DMS153 (cell line): ENCODE measurements at places on chromosomes 5 and 9.

DNA sequence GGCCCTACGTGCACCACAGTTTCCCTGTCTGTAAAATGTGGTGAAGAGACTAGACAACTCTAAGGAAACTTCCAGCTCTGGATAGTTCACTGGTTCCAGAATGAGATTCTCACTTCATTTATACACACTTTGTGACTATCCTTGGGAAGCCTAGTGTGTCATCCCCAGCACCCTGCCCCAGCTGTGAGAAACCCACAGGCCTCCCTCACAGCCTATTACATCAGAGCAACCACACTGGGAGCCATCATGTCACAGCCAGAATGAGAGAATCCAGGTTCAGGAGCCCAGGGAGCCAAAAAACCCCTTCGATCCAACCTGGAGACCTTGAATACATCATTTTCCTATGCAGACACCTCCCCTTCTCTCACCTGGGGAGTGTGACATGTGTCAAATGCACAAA lies 21.0 kb upstream of the HAND1 start:
- no peak for DNase-seq

- DNase-seq: no peak
These were observed 66.1 kb downstream of the TRPM6 start for GRCh38 chr9:74821636-74822035.

DNA sequence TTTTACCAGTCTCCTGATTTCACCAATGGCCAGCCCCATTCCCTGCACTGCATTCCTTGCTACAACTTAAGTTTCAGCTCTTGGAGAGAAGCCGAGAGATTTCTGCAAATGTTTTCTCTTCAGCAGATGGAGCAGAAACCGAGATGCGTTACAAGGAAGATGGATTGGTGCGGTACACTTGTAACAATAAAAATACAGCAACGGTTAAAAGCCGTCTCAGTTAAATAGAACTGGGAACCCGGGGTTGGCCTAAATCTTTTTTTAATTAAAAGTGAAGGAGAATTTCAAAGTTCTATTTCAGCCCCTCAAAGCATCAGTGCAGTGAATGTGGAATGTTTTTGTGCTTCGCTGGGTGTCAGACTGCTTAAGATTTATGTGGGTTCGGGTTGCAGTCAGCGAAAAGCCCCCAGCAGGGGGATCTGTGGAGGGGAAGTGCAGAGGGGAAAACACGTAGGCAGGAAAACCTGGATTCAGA lies 19.8 kb downstream of the BRINP1 start:
- DNase-seq: no peak

DNA sequence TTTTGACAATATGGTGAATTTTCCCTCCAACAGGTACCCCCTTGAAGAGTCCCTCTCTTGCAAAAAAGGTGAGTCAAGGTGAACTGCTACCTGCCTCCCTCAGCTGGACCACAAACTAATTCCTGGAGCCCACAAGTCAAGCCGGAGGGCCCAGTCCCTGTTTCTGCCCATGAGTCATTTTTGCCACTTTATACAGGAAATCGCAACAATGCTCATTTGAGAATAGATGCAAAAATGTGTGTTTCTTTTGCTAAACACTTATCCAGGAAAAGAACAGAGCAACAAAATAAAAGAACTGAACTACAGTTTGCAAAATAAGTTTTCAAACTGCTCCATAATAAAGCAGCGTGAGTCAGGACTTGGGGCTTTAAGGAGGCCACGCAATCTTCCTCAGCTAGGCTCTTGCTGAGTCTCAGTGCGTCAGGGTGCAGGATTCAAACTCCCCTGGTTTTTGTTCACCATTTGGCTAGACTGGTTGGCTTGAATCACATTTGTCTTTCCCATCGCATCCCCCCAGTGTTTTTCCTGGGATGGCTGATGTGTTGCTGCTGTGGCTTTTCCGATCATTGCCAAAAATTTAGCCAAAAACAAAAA lies 102.7 kb downstream of the GOLPH3 start:
- DNase-seq: no peak

DNA sequence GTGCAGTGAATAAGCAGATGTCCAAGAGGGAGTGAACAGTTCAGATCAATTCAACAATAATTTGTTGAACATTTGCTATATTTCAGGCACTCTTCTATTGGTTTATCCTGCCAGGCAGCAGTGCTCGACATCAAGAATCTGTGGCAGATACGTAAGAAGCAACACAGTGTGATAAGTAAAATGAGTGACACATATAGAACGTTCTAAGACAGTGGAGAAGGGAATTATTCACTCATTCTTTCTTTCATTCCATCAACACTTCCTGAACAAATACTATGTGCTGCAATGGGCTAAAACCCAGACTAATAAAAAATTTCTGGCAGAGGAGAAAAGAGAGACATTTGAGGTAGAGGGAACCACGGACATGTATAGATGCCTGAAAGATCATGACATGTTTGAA lies 89.9 kb upstream of the GLIS3 start:
- DNase-seq: no peak

GRCh38 chr5:90696153-90696552 lies 137.6 kb downstream of the ADGRV1 start:
- DNase-seq: no peak

DNA sequence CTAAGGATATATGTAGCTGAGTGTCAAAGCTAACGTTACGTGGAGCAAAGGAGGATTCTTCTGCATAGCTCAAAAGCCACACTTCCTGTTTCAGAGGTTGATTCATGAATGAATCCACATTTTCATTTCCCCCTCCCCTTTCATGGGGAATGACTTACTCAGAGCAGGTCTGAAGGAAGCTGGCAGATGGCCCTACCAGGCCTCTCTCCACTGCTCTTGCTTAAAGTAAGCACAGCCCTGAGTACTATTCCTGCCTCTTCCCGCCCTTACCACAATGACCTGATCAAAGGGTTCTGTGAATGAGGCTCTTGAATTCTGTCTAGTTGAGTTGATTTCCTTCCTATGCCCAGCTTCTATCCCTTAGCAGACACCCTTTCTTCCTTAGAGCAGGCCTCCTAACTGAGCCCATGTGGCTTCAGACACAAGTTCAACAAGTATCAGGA lies 6.3 kb downstream of the IGIP start:
- DNase-seq: no peak

- DNase-seq: no peak
These were observed 92.5 kb downstream of the MACROH2A1 start for GRCh38 chr5:135306557-135306956.

- DNase-seq: no peak
These were observed 24.9 kb upstream of the ADRA1B start for GRCh38 chr5:159891371-159891770.
